CD8-positive, alpha-beta memory T cell (primary cell): ENCODE measurements at places on chromosomes 16 and 17. TPM values are rescaled to one million over a fixed set of nuclear protein-coding genes. Genes with fewer than 3 reads are reported as not detected.

DNA sequence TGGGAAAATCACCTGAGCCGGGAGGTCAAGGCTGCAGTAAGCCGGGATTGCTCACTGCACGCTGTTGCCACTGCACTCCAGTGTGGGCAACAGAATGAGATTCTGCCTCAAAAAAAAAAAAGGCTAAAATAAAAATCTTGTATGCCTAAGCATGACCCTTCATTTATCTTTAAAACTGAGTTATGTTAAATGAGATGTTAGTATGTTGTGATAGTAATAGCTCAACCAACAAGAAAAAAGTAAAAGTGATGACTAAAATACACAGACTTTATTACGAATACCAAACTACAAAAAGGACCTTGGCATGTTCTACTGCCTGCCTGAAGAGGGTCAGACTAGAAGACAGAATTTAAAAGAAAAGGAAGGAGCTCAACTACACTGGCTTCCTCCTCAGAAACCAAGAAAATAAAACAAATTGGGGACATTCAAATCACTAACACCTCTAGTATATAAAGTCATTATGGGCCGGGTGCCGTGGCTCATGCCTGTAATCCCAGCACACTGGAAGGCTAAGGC lies 4.4 kb downstream of the SMURF2 start:
- peaks cover 18% of the 10 kb centered on the region for H3K4me1 ChIP-seq
- H3K27ac ChIP-seq = no peak overlapping the region
- H3K27me3 ChIP-seq = no peaks in the 10 kb centered on the region

- DNase-seq = no peak
- H3K27me3 ChIP-seq = no peaks in the 10 kb centered on the region
- H3K27ac ChIP-seq = no peak overlapping the region
- peaks cover 19% of the 10 kb centered on the region for H3K4me1 ChIP-seq
Measured at GRCh38 chr17:61135782-61136181, 263.9 kb upstream of the TBX2 start.

DNA sequence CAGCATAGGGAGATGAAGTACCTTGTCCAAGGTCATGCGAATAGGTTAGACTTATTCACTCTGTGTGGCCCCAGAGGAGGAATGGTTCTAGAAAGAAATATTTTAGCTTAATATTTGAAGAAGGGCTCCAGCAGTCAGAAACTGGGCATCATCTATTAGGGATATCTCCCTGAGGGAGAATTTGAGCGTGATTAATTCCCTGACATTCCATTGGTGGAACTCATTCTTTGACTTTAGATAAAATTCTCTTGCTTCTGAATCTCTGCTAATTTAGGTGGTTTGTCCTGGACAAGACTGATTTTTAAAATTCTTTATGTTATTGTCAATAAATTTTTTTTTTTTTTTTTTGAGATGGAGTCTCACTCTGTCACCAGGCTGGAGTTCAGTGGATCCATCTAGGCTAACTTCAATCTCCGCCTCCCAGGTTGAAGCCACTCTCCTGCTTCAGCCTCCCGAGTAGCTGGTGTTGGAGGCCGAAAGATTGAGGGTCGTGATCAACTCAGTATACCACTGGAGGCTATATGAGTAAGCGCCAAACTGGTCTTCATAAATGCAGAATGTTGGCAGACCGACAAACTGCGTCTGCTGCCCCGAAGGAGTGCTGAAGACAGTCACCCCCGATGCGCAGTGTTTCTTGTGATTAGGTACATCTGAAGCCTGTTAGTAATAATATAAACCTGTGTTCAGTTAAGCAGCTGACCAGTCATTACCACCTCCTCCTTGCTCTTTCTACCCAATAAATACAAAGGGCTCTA lies 267.9 kb upstream of the HSBP1 start:
- H3K4me1 ChIP-seq = no peaks in the 10 kb centered on the region
- H3K27me3 ChIP-seq = no peaks in the 10 kb centered on the region
- no peaks in the 10 kb centered on the region for H3K36me3 ChIP-seq
- H3K4me3 ChIP-seq = no peak overlapping the region
- no peak overlapping the region for H3K27ac ChIP-seq

- no peak for DNase-seq
- H3K4me3 ChIP-seq = no peak overlapping the region
- peaks cover 13% of the 10 kb centered on the region for H3K4me1 ChIP-seq
- H3K27me3 ChIP-seq = peaks cover 5% of the 10 kb centered on the region
- no peak overlapping the region for H3K27ac ChIP-seq
- H3K36me3 ChIP-seq = no peaks in the 10 kb centered on the region
Measured at GRCh38 chr17:48030531-48030930, 7.1 kb downstream of the COPZ2 start.

GRCh38 chr16:55668340-55669281 lies 12.8 kb downstream of the SLC6A2 start:
- H3K27me3 ChIP-seq = no peaks in the 10 kb centered on the region
- no peak for DNase-seq
- no peaks in the 10 kb centered on the region for H3K36me3 ChIP-seq
- no peak overlapping the region for H3K4me3 ChIP-seq
- no peaks in the 10 kb centered on the region for H3K4me1 ChIP-seq
- no peak overlapping the region for H3K27ac ChIP-seq

- no peak overlapping the region for H3K4me3 ChIP-seq
- no peak for DNase-seq
- H3K27me3 ChIP-seq = no peaks in the 10 kb centered on the region
- H3K27ac ChIP-seq = no peak overlapping the region
- H3K4me1 ChIP-seq = no peaks in the 10 kb centered on the region
Measured at GRCh38 chr17:55898195-55898594, 147.3 kb downstream of the PCTP start.

DNA sequence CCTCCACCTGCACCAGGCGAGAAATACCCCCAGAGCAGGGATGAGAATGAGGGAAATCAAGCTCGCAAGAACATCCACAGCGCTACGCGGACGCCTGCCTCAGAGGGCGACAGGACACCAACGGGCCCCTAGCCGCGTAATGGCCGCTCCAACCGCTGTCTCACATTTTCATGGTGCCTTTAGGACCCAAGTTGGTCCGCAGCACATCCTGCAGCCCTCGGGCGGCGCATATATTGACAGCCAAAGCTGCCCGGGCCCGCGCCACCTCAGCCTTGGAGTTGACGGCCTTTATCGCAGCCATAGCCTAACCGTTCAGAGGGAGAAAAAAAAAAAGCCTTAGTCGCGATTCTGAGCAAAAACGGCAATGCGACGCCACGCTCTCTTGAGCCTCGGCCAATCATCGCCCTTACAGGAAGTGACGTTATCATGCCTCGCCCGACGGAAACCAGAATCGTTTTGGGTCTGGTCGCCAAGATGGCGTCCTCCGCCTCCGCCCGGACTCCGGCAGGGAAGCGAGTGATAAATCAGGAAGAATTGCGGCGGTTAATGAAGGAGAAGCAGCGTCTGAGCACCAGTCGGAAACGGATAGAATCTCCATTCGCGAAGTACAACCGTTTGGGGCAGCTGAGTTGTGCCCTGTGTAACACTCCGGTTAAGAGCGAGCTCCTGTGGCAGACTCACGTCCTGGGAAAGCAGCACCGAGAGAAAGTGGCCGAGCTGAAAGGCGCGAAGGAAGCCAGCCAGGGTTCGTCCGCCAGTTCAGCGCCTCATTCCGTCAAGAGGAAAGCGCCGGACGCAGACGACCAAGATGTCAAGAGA lies at the start of the genes CCT6B and ZNF830:
TSS of gene CCT6B (minus strand) at position 368 of the 819 bp plus-strand sequence. CDS start at position 301, 67 bp downstream.
TSS of gene ZNF830 (plus strand) at position 448 of the 819 bp plus-strand sequence. CDS start at position 475, 27 bp downstream.
- peaks cover 23% of the 10 kb centered on the region for H3K4me1 ChIP-seq
- H3K4me3 ChIP-seq = peak within 1 kb of the TSS; percentile 92
- peaks cover 7% of the 10 kb centered on the region for H3K36me3 ChIP-seq
- no peaks in the 10 kb centered on the region for H3K27me3 ChIP-seq
- H3K27ac ChIP-seq = peak within 1 kb of the TSS; percentile 91

GRCh38 chr16:11242658-11243057 lies 13.3 kb downstream of the SOCS1 start:
- H3K36me3 ChIP-seq = no peaks in the 10 kb centered on the region
- H3K4me3 ChIP-seq = no peak overlapping the region
- DNase-seq = no peak
- H3K27me3 ChIP-seq = no peaks in the 10 kb centered on the region

- no peak overlapping the region for H3K27ac ChIP-seq
- H3K36me3 ChIP-seq = no peaks in the 10 kb centered on the region
- H3K4me1 ChIP-seq = peaks cover 26% of the 10 kb centered on the region
- DNase-seq = no peak
- H3K27me3 ChIP-seq = no peaks in the 10 kb centered on the region
Measured at GRCh38 chr17:74455821-74456220, 10.6 kb upstream of the CD300A start.

- no peaks in the 10 kb centered on the region for H3K36me3 ChIP-seq
- no peaks in the 10 kb centered on the region for H3K27me3 ChIP-seq
- H3K27ac ChIP-seq = peak overlapping the region; percentile 4
Measured at GRCh38 chr16:68529931-68530701, 9.0 kb upstream of the ZFP90 start.

GRCh38 chr17:74276541-74277009 lies 2.5 kb downstream of the DNAI2 start:
- H3K27me3 ChIP-seq = no peaks in the 10 kb centered on the region
- H3K36me3 ChIP-seq = no peaks in the 10 kb centered on the region
- no peak overlapping the region for H3K27ac ChIP-seq
- no peak overlapping the region for H3K4me3 ChIP-seq
- DNase-seq = no peak
- peaks cover 41% of the 10 kb centered on the region for H3K4me1 ChIP-seq

- H3K4me1 ChIP-seq = peaks cover 10% of the 10 kb centered on the region
- peaks cover 3% of the 10 kb centered on the region for H3K27me3 ChIP-seq
- no peaks in the 10 kb centered on the region for H3K36me3 ChIP-seq
- no peak overlapping the region for H3K27ac ChIP-seq
- no peak overlapping the region for H3K4me3 ChIP-seq
Measured at GRCh38 chr16:68411086-68411485, 37.2 kb downstream of the SMPD3 start.

GRCh38 chr17:29771546-29771945 lies 148.8 kb upstream of the CORO6 start:
- no peaks in the 10 kb centered on the region for H3K4me1 ChIP-seq
- H3K27me3 ChIP-seq = no peaks in the 10 kb centered on the region
- DNase-seq = no peak
- no peaks in the 10 kb centered on the region for H3K36me3 ChIP-seq
- H3K27ac ChIP-seq = no peak overlapping the region

CHST4 gene
- not detected for polyA plus RNA-seq

ADORA2B gene
- 1.2 TPM for polyA plus RNA-seq

KCTD2 gene
- polyA plus RNA-seq = 8.0 TPM

CX3CL1 gene
- not detected for polyA plus RNA-seq

SHISA9 gene
- polyA plus RNA-seq = not detected

KRTAP3-1 gene
- not detected for polyA plus RNA-seq

ANKRD40CL gene
- polyA plus RNA-seq = not detected

SGF29 gene
- 56.9 TPM for polyA plus RNA-seq

ZNF594 gene
- 1.2 TPM for polyA plus RNA-seq

CARD14 gene
- polyA plus RNA-seq = not detected

KRTAP4-6 gene
- polyA plus RNA-seq = 0.35 TPM

CACNG5 gene
- polyA plus RNA-seq = not detected

PRAC2 gene
- not detected for polyA plus RNA-seq

CCDC144A gene
- polyA plus RNA-seq = 1.5 TPM

C17orf107 gene
- polyA plus RNA-seq = 2.0 TPM

WNK4 gene
- polyA plus RNA-seq = not detected
